Activated naive CD8-positive, alpha-beta T cell treated with anti-CD3 and anti-CD28 coated beads for 36 hours (primary cell): ENCODE measurements at places on chromosomes 4 and X. TPM values are rescaled to one million over a fixed set of nuclear protein-coding genes. Genes with fewer than 3 reads are reported as not detected.

The SPIN4 gene
- total RNA-seq = 6.0 TPM

The GPC4 gene
- not detected for total RNA-seq

GRCh38 chrX:153818571-153819383 lies 11.6 kb downstream of the PDZD4 start:
- peak; percentile 62 for DNase-seq
- no peak overlapping the region for H3K27ac ChIP-seq
- H3K27me3 ChIP-seq = peaks cover 3% of the 10 kb centered on the region
- no peaks in the 10 kb centered on the region for H3K36me3 ChIP-seq

The DUX4 gene
- not detected for total RNA-seq

GRCh38 chr4:2482693-2483092 lies 13.8 kb downstream of the RNF4 start:
- DNase-seq = no peak
- H3K4me3 ChIP-seq = no peak overlapping the region
- peaks cover 35% of the 10 kb centered on the region for H3K36me3 ChIP-seq
- H3K27me3 ChIP-seq = no peaks in the 10 kb centered on the region
- H3K4me1 ChIP-seq = peaks cover 87% of the 10 kb centered on the region

The PRRG1 gene
- not detected for total RNA-seq

- DNase-seq = no peak
- H3K36me3 ChIP-seq = no peaks in the 10 kb centered on the region
- no peak overlapping the region for H3K27ac ChIP-seq
- peaks cover 19% of the 10 kb centered on the region for H3K27me3 ChIP-seq
- H3K4me3 ChIP-seq = no peak overlapping the region
- peaks cover 12% of the 10 kb centered on the region for H3K4me1 ChIP-seq
Measured at GRCh38 chr4:88162626-88163025, 4.2 kb upstream of the ABCG2 start.

The CUL4B gene
- 32.9 TPM for total RNA-seq

- DNase-seq = no peak
- H3K36me3 ChIP-seq = peaks cover 4% of the 10 kb centered on the region
- no peaks in the 10 kb centered on the region for H3K4me1 ChIP-seq
- no peaks in the 10 kb centered on the region for H3K27me3 ChIP-seq
- no peak overlapping the region for H3K4me3 ChIP-seq
Measured at GRCh38 chrX:100975212-100975611, 5.7 kb downstream of the ARL13A start.

DNA sequence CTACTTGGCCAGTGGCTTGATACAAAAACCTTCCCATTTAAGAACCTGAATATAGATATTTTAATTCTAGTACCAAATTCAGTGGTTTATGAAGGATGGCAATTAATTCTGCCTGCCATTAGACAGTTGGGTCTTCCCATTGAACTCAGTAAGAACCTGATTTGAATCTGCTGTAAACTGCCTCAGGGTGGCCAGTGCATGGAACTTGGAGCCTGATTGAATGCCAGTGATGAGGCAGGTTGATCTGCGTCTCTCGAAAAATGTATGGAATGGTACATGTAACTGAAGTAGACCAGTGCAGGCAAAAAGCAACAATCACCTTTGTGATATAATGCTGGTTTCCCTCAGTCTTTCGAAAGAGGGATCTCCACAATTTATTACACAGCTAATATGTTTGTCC lies 421.4 kb downstream of the TMA16 start:
- H3K27me3 ChIP-seq = no peaks in the 10 kb centered on the region
- no peaks in the 10 kb centered on the region for H3K36me3 ChIP-seq
- no peaks in the 10 kb centered on the region for H3K4me1 ChIP-seq
- no peak overlapping the region for H3K27ac ChIP-seq
- no peak for DNase-seq
- no peak overlapping the region for H3K4me3 ChIP-seq

DNA sequence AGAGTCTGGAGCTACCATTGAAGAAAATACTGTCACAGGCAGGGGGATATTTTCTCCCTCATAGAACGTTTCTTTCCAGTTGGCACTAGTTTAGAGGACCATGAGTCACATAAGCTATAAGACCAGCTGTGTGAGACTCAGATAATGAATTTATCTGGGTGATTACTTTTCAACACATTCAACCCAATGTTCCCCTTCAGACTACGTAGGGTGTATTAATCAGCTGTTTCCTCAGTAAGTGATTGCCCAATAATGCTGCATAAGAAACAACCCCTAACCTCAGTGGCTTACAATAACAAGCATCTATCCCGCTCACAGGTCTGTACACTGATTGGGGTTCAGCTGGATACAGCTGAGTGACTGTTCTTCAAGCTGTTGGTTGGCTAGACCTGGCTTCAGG lies 38.1 kb downstream of the CBLL2 start:
- DNase-seq = no peak
- no peak overlapping the region for H3K27ac ChIP-seq
- peaks cover 8% of the 10 kb centered on the region for H3K27me3 ChIP-seq
- no peak overlapping the region for H3K4me3 ChIP-seq

The POU3F4 gene
- not detected for total RNA-seq

The KIF4A gene
- total RNA-seq = 22.4 TPM

GRCh38 chrX:16212436-16212835 lies 45.2 kb downstream of the MAGEB17 start:
- no peak overlapping the region for H3K4me3 ChIP-seq
- H3K27me3 ChIP-seq = no peaks in the 10 kb centered on the region
- no peak overlapping the region for H3K27ac ChIP-seq

- no peaks in the 10 kb centered on the region for H3K27me3 ChIP-seq
- no peaks in the 10 kb centered on the region for H3K4me1 ChIP-seq
- H3K36me3 ChIP-seq = peaks cover 1% of the 10 kb centered on the region
- DNase-seq = no peak
- H3K27ac ChIP-seq = no peak overlapping the region
Measured at GRCh38 chrX:50068285-50068563, 132.6 kb downstream of the AKAP4 start.

The JAKMIP1 gene
- total RNA-seq = 1.6 TPM

DNA sequence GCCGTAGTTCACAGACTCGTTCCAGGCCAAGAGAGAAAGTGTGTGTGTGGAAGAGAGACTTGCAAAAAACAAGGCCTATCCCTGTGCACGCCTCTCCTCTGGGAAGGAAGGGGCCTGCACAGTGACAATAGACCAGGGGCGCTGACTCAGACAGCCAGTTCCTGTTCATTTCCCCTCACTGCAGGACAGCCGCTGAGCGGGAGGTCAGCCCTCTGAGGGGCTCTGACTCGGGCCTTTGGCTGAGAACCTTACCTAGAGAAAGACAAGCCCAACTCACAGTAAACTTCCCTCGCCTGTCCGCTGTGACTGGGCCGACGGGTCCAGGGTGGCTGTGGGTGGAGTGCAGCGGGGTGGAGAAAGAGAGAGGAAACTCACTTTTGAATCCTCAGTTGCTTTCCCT lies 52.1 kb downstream of the RTL5 start:
- H3K4me3 ChIP-seq = no peak overlapping the region
- no peaks in the 10 kb centered on the region for H3K27me3 ChIP-seq
- H3K27ac ChIP-seq = no peak overlapping the region
- no peak for DNase-seq

GRCh38 chr4:150583287-150584110 lies 1.5 kb downstream of the MAB21L2 start:
- DNase-seq = no peak
- H3K27me3 ChIP-seq = no peaks in the 10 kb centered on the region
- H3K27ac ChIP-seq = no peak overlapping the region
- no peaks in the 10 kb centered on the region for H3K4me1 ChIP-seq

DNA sequence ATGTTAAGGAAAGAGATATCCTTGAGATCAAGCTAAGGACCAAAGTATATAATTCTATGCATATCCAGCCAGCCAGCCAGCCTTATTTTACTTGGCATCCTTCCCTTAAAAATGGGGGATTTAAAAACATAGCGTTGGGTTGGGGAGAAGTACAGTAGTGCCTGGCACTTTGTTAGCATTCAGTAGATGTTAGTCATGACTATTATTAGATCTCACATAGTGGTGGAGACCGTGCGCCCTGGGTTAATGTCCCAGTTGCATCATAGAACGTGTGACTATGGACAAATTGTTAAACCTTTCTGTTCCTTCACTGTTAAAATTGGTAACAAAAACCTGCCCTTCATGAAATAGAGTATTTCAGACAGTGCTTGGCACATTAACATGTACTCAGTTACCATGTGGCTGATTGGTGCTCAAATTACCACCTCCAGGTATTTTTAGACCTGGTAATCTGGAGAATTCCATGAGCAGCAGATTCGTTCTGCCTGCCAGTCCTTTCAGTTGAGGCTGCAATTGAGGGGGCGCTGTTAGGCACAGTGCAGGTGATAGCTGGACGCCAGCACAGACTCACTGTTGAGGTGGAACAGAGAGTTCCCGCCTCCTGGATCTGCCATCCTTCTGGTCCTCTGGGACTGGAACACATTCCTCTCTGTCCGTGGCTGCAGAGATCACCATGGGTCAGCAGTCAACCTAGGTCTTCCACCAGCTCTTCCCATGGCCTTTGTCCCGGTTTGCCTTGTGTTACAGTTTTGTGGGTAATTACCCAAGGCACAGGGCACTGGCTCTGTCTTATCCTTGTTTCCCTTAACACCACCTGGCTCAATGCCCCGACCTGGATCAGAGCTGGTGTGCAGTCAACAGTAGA lies 31.7 kb downstream of the RBBP7 start:
- no peak overlapping the region for H3K27ac ChIP-seq
- no peak overlapping the region for H3K4me3 ChIP-seq
- peaks cover 6% of the 10 kb centered on the region for H3K36me3 ChIP-seq
- H3K27me3 ChIP-seq = no peaks in the 10 kb centered on the region

The NUDT10 gene
- 2.7 TPM for total RNA-seq

DNA sequence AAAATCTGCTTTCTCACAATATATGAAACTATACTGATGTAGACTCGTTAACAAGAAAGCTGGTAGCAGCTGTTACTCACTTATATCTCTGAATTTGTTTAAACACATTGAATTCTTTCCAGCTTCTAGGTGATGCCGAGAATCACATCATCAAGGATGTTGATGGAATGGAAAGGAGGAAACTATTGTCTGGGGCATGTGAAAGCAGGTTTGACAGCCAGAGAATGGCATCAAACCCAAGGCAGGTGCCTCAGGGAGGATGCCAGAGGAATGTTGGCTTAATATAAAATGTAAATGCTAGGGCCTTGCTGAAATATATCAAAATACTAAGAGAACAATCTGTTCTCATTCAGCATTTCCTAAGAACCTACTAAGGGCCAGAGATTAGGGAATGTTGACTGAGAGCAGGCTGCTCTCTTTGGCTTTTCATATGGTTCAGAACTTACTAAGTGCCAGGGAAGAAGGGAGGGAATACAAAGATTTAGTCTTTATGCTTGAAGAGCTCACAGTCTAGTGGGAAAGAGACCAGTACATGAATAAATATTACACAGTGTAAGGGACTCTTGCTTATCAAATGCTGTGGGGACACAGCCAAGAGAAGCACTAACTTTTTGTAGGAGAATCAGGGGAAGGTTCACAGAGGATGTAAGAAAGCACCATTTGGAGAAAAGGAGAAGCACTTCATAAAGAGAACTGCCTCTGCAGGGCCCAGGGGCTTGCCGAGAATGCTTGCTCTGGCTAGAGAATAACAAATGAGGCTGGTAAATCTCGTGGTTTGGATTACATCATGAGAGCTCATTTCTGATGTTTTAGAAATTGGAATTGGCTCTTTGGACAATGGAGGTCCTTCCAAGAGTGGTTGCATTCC lies 14.7 kb downstream of the SLIT2 start:
- H3K27me3 ChIP-seq = no peaks in the 10 kb centered on the region
- no peaks in the 10 kb centered on the region for H3K36me3 ChIP-seq
- no peaks in the 10 kb centered on the region for H3K4me1 ChIP-seq
- no peak for DNase-seq

The TENM3 gene
- not detected for total RNA-seq

The TAF7L gene
- not detected for total RNA-seq

- H3K27ac ChIP-seq = no peak overlapping the region
- peaks cover 9% of the 10 kb centered on the region for H3K4me1 ChIP-seq
- H3K4me3 ChIP-seq = peak overlapping the region; percentile 72
- DNase-seq = no peak
- H3K27me3 ChIP-seq = peaks cover 81% of the 10 kb centered on the region
Measured at GRCh38 chr4:168831585-168831918, 178.5 kb downstream of the CBR4 start.

DNA sequence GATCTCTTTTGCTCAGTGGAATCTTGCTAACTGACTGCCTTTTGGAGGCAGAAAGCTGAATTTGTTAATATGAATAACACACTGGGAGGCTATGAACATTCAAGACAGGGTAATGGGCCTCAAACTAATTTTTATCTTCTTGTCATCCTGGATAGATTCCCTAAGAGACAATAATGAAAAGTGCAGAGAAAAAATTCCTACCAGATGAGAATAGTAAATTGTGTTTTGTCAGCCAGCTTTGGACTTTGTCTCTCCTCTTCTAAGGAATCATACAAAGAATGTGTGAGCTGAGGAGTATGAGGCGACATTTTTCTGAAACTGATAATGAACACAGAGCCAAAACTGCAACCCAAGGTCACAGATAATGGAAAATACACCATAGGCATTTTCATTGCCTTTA lies 649.3 kb downstream of the IQCM start:
- peaks cover 4% of the 10 kb centered on the region for H3K27me3 ChIP-seq
- H3K4me3 ChIP-seq = no peak overlapping the region
- no peaks in the 10 kb centered on the region for H3K36me3 ChIP-seq
- no peak for DNase-seq

- H3K4me1 ChIP-seq = peaks cover 2% of the 10 kb centered on the region
- H3K27me3 ChIP-seq = peaks cover 8% of the 10 kb centered on the region
- no peaks in the 10 kb centered on the region for H3K36me3 ChIP-seq
- H3K27ac ChIP-seq = no peak overlapping the region
- no peak overlapping the region for H3K4me3 ChIP-seq
Measured at GRCh38 chr4:82055156-82055555, 318.6 kb downstream of the HNRNPD start.

GRCh38 chrX:11215191-11215921 lies 77.9 kb upstream of the AMELX start:
- H3K4me1 ChIP-seq = no peaks in the 10 kb centered on the region
- H3K27me3 ChIP-seq = peaks cover 4% of the 10 kb centered on the region
- DNase-seq = no peak
- H3K27ac ChIP-seq = no peak overlapping the region
- H3K4me3 ChIP-seq = no peak overlapping the region
- no peaks in the 10 kb centered on the region for H3K36me3 ChIP-seq
